ENCODE measurements at places on chromosomes 16 and 17. TPM values are rescaled to one million over a fixed set of nuclear protein-coding genes. Genes with fewer than 3 reads are reported as not detected.

CD300LF gene
- not detected for total RNA-seq

DNA sequence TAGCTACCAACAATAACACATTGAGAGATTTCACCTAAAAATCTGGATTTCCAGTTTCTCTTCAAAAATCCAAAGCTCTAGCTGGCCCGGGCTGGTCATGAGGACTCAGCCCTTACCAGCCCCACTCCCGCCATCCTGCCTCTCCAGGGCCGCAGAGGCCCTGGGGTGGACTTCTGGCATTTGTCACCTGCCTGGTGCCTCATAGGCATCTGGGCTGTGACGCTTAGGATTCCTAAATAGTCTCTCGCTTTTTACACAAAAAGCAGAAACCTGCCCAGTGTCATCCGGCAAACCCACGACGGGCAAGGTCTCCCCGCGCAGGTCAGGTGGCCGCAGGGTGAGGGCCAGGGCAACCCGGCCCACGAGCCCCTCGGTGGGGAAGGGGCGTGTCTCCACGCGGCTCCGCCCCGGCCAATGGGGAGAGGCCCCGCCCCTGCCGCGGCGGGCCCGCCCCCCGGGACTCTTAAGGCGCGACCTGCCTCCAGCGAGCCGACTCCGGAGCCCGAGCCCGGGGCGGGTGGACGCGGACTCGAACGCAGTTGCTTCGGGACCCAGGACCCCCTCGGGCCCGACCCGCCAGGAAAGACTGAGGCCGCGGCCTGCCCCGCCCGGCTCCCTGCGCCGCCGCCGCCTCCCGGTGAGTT lies at the start of gene VASN:
VASN (plus strand) TSS at position 492 of the 644 bp plus-strand sequence. CDS start 9,030 bp downstream, outside the sequence.
- peak; percentile 68 for DNase-seq

TOX3 gene
- not detected for total RNA-seq

NOB1 gene
- 16.9 TPM for total RNA-seq

GRCh38 chr17:73474370-73474988 lies 162.7 kb upstream of the CDC42EP4 start:
- DNase-seq: peak; percentile 32

DNA sequence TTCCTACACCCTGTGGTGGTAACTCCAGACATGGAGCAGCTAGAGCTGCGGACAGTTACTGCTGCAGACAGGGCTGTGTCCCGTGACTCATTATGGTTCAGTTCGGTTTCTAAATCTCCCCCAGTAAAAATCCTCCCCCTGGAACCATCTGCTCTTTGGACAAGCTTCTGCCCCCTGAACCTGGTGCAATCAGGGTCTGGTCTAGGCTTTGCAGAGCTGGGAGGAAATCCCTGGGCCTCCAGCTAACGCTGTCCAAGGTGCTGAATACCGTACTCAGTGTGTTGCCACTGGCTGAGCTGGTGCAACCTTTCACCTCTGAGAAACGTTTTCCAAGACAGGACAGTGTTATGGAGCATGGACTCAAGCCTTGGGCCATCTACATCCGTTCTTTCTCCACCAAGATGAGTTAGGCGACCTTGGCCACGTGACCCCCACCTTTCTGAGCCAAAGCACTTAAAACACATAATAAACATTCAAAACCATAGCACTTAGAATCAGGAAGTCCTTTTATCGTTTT lies 142.0 kb downstream of the CPPED1 start:
- no peak for DNase-seq

- DNase-seq: no peak
These were observed 249.1 kb downstream of the MAP2K4 start for GRCh38 chr17:12269751-12270150.

DNA sequence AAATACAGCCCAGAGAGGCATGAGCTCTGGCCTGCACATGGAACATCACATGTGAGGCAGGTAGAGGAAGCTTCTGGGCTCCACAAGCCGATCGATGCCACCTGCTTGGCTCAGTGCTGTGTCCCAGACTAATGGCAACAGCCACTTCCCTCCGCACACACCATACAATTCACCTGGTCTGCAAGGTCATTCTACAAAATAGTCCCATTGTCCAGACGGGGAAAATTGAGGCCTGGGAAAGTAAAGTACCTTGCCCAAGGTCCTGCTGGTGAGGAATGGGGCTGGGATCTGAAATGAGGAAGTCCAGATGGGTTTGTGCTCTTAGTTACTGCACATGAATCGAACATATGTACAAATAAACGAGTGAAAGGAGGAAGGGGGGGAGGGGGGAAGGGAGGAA lies 88.0 kb downstream of the LITAF start:
- DNase-seq: no peak

- DNase-seq: no peak
These were observed 24.3 kb downstream of the TAC4 start for GRCh38 chr17:49823614-49824013.

GRCh38 chr16:89484923-89485679 lies 5.3 kb downstream of the ANKRD11 start:
- no peak for DNase-seq

RGS11 gene
- 0.38 TPM for total RNA-seq

DNA sequence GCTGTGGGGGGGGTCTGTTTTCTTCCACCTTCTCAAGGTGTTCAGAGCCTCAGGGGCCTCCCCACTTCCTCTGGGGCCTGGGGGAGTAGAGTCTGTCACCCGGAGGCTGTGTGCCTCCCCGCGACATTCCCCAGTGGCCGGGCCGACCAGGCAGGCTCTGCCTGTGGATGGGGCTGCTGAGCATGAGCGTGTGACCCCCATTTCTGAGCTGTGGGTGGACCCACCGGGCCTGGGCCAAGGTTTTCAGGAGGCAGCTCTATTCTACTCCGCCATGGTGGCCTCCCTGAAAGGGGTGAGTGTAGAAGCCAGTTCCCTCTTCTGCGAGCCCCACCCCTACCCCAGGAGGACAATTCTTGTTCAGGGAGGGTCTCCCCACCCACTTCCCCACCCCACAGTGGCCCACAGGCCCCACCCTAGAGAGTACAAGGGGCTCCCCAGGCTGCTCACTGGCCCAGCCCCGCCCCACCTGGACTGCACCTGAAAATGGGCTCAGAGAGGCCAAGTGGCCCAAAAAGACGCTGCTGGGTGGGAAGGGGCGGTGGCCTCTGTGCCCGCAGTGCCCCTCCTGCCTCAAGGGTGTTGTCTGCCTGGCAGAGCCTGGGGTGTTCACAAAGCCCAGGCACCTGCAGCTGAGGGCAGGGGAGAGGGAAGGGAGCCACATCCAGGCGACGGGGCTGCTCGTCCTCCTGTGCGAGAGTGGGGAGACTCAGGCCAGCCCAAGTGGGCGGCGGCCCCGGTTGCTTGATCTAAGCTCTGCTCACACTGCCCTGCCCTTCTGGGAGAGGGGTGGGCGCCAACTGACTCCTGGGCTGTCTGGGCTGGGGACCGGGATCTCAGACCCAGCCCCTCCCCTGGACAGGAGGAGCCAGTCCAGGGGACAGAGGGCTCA lies 1.3 kb downstream of the MSLN start:
- DNase-seq: no peak

DNA sequence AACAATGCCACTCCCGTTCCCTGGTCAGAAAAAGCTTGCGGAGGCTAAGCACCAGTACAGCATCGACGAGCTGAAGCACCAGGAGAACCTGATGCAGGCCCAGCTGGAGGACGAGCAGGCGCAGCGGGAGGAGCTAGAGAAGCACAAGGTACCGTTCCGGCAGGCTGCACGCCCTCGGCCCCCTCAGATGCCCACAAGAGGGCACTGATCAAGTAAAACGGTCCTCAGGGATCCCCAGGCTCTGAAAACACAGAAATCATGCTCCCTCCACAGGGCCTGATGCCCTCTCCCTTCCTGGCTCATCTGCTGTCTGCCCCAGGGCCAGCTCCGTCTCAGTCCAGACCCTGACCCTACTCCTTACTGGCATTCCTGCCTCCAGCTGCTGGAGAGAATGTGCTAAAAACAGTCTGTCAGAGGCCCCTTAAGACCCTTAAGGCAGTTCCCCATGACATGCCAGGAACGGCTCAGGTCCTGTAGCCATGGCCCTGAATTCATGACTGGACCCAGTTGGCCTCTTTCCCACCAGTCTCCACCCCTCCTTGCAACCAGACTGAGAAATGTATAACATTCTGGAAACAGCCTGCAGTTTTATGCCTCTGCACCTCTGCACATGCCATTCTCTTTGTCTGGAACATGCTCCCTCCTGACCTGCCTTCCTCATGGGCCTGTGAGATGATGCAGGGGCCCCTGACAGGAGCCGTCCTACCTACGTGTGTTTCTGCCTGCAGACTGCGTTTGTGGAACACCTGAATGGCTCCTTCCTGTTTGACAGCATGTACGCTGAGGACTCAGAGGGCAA lies 21.8 kb downstream of the DRC3 start:
- DNase-seq: peak; percentile 49

ZFPM1 gene
- 1.6 TPM for total RNA-seq

DNA sequence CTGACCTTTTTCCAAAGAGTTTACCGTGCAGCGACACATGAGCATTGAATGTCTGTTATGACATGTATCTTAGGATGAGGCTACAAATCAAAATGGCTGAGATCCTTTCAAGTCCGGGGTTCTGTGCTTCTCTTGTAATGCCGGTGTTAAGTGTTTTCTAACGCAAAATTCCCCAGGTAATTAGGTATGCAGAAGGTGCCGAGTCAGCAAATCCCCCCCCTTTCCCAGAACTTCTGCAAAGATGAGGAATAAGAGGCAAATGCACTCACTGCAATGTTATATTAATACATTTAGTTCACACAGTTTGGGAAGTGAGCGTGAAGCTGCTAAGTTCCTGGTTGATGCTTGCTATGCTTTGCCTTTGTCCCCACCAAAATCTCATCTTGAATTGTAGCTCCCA lies 36.3 kb upstream of the MLYCD start:
- no peak for DNase-seq

TEX19 gene
- total RNA-seq: not detected

- DNase-seq: no peak
These were observed 486.1 kb upstream of the SALL1 start for GRCh38 chr16:51636920-51637769.

- peak; percentile 74 for DNase-seq
These were observed 6.1 kb downstream of the SEC14L1 start for GRCh38 chr17:77146882-77147281.

DNA sequence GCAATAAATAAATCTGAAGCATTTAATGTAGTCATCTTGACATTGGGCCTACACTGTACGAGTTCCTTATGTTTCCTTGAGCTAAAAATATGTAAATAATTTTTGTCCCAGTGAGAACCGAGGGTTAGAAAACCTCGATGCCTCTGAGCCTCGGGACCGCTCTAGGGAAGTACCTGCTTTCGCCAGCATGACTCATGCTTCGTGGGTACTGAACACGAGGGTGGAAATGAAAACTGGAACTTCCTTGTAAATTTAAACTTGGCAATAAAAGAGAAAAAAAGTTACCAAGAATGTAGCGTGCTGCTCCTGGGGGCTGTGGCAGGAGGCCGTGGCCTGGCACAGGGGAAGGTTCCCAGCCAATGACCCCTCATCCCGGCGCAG lies 74.1 kb downstream of the SOCS1 start:
- DNase-seq: no peak

GRCh38 chr17:80847496-80848230 lies 144.0 kb upstream of the CHMP6 start:
- DNase-seq: no peak

HSD3B7 gene
- total RNA-seq: 24.7 TPM

GRCh38 chr17:7123844-7124243 lies 9.2 kb upstream of the ASGR2 start:
- no peak for DNase-seq

MEIOC gene
- total RNA-seq: not detected

- DNase-seq: no peak
These were observed 3.6 kb upstream of the KDM8 start for GRCh38 chr16:27199736-27200135.

GRCh38 chr17:39823407-39824054 lies 40.6 kb downstream of the IKZF3 start:
- DNase-seq: no peak

DNA sequence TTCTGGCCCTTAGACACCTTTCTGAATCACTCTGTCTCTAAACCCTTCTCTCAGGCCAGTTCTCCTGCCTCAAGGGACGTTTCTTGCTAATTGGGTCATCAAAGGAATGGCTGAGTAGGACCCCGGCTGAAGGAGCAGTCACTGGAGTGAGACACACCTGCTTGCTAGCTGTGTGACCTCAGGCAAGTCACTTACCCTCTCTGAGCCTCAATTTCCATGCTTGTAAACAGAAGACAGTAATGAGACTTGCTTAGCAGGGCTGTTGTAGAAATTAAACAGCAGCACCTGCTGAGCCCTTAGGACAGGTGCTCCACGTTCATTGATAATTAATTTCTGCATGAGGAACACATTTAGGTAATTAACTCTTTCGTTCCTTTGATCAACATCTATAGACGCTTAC lies 6.8 kb downstream of the CIBAR2 start:
- DNase-seq: no peak

- no peak for DNase-seq
These were observed 1.2 kb downstream of the EPN3 start for GRCh38 chr17:50533720-50534148.

ENPP7 gene
- not detected for total RNA-seq

- no peak for DNase-seq
These were observed 7.6 kb upstream of the CMTR2 start for GRCh38 chr16:71296584-71297340.
